ENCODE measurements at places on chromosomes 7 and 10. TPM values are rescaled to one million over a fixed set of nuclear protein-coding genes. Genes with fewer than 3 reads are reported as not detected.

LRIT1 gene
- total RNA-seq: not detected

SHLD2 gene
- 15.9 TPM for total RNA-seq

BTBD16 gene
- total RNA-seq: not detected

ZNF503 gene
- 16.4 TPM for total RNA-seq

VPS26A gene
- total RNA-seq: 33.6 TPM

KCNIP2 gene
- total RNA-seq: 1.3 TPM

NPTX2 gene
- total RNA-seq: under 0.01 TPM

SSC4D gene
- 0.47 TPM for total RNA-seq

SLC16A12 gene
- total RNA-seq: 0.16 TPM

MYPN gene
- under 0.01 TPM for total RNA-seq

RET gene
- 0.17 TPM for total RNA-seq
